ENCODE measurements at places on chromosomes 13 and 19.
A peak's percentile ranks its signal among the peaks of the same experiment; 100 is the strongest.

- DNase-seq: peak; percentile 30
Observed at GRCh38 chr19:46601318-46602224, at the start of gene CALM3. Gene CALM3, plus strand, starts transcription at chr19:46601330. Its CDS starts 105 bp downstream, at chr19:46601435.

- no peak for DNase-seq
Observed at GRCh38 chr13:24226762-24227161, 66.2 kb downstream of the SPATA13 start.

DNA sequence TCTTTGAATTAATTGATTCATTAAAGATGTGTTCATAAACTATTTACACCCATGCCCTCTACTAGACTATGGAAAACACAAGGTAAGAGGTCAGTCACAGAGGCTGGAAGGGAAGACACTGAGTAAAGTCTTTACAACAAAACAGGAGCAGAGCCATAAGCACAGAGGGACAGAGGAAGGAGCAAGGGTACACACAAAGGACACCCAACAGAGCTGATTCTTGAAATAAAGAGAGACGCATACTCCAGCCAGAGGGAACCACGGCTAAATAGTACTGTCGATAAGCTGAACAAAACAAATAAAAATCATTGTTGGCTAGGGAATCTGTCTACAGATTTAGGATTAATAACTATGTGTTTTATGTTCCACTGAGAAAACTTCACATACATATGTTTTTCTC lies 289.2 kb downstream of the EFNB2 start:
- DNase-seq: no peak

GRCh38 chr13:29459813-29460355 lies 135.6 kb downstream of the SLC7A1 start:
- DNase-seq: no peak

- peak; percentile 52 for DNase-seq
Observed at GRCh38 chr19:1651568-1652291, 685 bp downstream of the TCF3 start.

- DNase-seq: no peak
Observed at GRCh38 chr13:27607125-27607524, 13.2 kb downstream of the LNX2 start.

DNA sequence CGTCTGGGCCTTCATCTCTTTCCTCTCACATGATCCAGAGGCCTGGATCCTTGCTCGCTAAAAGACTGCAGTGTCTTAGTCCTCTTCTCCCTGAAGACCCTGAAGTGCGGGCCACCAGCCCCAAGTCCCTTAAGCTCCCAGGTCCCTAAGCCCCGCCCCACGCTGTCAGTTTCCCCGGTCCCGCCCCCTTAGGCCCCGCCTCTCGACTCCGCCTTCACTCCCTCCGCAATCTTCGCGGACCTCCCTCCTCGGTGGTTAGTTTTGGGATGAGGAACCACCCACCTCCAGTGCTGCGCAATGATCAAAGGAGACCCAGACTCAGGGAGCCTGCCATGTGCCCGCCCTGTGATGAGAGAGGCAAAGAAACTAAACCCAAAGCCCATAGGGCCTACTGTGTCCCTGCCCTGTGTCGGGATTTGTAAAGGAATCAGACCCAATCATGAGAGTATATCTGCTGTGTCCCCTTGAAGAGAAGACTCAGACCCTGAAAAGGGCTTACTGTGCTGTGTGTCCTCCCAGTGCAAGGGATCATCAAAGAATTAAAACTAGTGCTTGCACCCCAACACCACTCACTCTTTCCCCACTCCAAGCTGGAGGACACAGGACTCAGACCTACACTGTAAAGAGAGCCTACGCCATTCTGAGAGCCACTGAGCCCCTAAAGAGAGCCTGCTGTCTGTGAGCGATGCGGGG lies 3.0 kb upstream of the COX6B1 start:
- DNase-seq: peak; percentile 71

DNA sequence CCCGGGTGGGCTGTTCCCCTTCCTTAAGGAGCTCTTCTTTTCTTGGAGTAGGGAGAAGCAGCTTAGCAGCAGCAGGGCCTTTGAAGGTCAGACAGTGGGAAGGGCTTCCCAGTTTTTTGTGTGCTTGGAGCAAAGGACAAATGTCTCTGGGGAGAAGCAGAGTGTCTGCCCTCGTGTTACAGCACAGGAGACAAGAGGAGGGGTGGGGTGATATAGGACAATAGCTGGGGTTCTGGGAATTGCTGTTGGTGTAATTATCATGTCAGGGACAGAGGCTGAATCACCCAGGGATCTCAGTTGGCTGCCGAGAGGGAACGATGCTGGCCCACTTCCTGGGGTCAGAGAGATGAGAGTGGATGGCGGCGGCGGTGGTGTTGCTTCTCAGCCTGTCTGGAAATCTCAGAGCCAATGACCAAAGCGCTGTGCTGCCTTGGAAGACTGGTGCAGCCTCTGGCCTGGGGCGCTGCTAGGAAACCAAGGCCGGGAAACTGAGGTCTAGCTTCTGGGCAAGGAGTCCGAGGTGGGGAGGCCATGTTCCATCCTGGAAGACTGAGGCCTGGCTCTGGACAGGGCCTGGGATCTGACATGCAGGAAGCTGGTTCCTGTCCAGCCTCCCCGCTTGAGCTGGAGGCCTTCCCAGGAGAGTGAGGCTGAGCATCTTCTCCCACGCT lies 1.2 kb downstream of the INAFM1 start:
- no peak for DNase-seq

DNA sequence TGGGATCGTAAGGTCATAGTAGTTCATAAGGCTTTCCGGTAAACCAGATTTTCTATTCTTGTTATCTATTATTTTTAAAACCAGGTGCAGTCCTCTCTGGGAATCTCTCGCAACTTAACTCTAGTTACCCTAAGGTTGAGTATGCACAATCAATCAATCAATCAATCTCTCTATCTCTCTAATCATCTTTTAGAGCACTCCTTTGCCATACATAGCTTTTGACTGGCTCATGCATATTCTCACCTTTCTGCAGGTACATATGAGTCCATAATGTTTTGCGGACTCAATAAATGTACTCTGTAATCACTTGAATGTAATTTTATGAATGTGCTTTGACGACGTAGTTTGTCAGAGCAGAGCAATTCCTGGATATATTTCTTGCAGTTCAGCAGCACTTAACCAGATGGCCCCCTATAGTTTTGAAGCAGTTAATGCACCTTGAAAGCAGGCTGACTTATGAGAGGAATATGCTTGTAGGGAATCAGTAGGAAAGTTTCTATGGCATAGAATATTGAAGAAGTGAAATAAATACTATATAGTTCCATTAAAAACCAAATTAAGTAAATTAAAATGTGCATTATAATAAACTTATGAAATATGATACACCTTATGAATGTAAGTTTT lies 524.7 kb downstream of the GPC5 start:
- no peak for DNase-seq

DNA sequence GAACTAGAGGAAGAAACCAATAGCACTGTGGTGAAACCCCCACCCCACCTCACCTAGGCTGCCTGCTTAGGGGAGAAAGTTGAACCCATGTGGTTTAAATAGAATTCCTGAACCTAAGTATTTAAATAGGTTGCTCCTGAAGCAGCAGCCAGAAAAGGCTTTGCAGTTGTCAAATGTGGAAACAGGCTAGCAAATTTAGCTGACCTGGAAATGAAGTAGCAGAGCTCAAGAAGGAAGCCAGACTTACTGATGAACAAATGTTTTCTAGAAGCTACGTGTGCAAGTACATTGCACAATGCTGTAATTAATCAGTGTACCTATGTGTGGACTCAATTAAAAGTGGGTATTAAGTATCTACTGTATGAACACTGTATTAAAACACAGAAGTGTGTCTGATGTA lies 61.3 kb downstream of the SCEL start:
- DNase-seq: no peak

GRCh38 chr19:30999726-31000125 lies 349.5 kb downstream of the TSHZ3 start:
- no peak for DNase-seq
